PC-3 (cell line): ENCODE measurements at places on chromosomes 12 and 14.

DNA sequence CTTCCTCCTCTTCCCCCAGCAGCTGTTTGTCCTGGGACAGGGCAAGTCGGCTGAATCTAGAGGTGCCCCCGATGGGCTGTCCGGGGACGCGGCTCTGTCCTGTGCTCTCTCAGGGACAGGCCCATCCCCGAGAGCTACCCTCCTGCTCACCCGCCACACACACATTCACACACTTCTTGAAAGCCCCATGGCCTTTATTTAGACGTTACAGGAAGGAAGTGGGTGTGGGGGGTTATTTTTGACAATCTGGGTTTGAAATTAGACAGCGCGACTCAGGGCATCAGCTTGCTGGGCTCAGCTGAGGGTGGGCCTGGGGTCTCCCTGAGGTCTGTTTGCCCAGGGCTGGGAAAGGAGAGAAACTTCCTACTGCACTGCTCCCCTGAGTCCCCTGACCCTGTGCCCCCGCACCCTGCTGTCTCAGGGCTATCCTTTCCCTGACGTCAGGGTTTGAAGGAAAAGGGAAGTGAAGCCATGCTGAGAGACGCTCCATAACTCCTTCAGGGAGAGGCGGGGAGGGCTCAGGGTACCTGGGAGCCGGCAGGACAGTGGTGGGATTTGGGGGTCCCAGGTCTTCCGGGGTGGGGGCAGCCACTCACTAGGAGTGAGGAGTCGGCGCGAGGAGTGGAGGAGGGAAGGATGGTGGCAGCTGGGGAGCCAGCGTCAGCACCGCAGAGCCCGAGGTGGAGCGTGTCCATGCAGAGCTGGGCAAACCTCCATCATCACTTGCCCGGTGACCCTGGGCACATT is 8.1 kb downstream of the PTPN6 start:
- no peak for DNase-seq

DNA sequence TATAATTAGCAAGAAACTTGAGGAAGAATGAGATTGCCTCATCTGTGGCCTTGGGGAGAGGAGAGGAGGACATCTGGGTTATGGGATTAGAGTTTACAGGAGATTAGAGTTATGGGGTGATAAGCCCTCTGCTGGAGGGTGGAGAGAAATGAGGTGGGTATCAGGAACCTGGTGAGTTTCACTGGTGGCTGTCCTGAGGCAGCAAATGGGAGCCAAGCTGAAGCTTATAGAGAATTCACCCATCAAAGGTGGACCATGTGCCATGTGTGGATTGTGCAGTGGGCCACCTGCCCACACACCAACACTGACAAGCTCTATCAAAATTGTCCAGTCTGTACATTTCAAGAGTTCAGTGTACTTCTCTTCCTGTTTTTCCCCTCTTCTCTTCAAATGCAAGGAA is 135.3 kb downstream of the AEBP2 start:
- DNase-seq = no peak

DNA sequence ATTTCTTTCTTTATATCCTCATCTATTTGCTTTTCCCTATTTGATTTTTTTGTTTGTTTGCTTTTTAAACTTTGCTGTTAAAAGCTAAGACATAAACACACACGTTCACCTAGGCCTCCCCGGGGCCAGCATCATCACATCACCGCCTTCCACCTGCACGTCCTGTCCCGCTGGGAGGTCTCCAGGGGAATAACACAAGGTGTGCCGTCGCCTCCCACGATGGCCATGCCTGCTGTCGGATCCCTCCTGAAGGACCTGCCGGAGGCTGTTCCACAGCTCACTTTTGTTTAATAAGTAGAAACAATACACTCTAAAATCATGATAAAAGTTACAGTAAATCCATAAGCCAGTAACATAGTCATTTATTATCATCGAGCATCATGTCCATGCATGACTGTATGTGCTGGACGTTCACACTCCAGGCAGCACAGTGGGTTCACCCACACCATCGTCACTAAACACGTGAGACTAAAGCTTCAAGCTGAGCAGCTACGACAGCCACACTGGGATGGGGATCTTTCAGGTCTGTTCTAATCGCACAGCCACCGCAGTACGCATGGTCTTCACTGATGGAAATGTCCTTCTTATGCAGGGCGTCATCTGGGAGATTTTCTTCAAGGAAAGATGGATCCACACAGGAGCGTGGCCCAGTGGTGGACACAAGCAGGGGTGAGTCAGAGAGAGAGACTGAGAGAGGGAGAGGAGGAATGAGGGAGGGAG is 3.6 kb downstream of the RIMBP2 start:
- DNase-seq = no peak

GRCh38 chr12:118574288-118574687 is 197.9 kb downstream of the SUDS3 start:
- DNase-seq = no peak

- DNase-seq = no peak
Measured at GRCh38 chr12:96070670-96071279, 35.4 kb upstream of the LTA4H start.

- DNase-seq = peak; percentile 91
Measured at GRCh38 chr12:29581631-29582030, 84.1 kb upstream of the OVCH1 start.

GRCh38 chr12:112537710-112538396 is 119.1 kb downstream of the PTPN11 start:
- peak; percentile 67 for DNase-seq

DNA sequence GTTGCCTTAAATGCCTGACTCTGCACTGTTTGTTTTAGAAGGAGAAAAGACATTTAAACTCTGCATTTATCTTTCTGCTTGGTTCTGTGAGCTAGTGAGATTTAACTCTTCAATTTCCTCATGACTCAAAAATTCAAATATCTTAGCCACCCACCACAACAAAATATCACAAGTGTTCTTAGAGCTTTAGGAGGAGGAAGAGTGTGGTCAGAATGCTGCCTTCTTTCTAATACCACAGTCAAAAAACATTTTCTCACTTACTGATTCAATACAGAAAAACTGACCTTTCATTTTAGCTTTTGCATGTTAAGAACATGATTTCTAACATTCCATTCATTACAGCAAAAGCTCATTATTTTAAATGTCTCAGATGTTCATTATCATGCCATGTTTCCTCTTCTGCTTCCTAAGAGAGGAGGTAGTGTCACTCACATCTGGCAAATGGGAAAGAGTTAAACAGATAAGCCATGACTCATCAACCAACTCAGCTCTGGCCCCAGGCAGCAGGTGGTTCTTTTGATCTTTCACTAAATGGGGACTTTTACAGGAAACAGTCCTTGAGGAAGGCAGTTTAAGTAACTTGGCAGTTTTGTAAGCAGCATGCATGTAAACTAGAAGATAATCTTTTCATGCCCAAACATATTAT is 56.4 kb upstream of the RNU6-8 start:
- DNase-seq = peak; percentile 87

GRCh38 chr12:57637364-57637763 is 4.4 kb upstream of the B4GALNT1 start:
- no peak for DNase-seq

GRCh38 chr12:56084958-56085543 is 5.1 kb downstream of the ERBB3 start:
- DNase-seq = peak; percentile 57

- peak; percentile 66 for DNase-seq
Measured at GRCh38 chr14:44149597-44149996, 357.5 kb downstream of the FSCB start.

GRCh38 chr12:58741226-58741625 is 179.1 kb downstream of the LRIG3 start:
- no peak for DNase-seq

DNA sequence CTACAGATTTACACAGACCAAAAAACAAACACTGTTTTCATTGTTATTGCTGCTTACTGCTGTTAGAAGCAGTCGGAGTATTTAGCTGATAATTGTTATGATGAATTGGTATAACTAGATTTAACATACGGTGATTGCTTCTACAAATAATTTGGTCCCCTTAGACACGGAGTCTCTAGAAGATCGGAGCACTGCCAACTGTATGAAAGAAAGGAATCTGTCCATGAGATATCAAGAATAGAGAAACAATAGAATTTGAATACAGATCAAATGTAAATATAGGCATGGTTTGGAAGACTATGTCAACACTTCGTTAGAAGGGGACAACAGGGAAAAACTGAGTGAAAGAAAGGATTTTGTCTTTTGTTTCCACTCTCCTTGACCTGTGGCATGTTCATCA is 110.9 kb downstream of the PPP2R5E start:
- DNase-seq = no peak

DNA sequence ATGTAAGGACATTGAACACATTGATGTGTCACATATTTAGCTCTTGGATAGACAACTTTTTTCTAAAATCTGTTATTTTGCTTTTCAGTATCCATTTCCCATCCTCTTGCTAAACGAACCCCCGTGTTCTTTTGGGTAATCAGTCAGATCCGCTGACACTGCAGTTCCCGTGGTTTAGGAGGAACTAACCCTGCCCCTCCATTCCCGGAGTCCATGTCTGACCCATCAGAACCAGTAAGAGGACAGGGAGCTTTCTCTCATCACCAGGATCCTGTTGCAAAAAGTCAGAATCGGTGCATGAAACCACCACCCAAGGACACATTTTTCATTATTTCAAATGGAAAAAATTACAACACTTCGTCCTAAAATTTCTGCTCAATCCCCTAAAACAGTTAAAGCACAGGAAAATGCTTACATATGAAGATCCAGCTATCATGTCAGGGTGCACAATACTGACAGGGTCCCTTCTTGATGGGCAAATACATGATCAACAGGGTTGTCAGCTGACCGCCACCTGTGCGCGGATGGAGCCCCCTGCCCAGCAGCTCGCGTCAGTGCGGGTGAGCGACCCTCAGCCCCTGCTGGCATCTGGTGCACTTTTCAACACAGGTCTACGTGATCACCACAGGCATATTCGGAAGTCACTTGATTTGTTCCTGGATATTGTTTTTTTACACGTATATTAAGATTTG is 276.8 kb downstream of the ADGRD1 start:
- DNase-seq = no peak

DNA sequence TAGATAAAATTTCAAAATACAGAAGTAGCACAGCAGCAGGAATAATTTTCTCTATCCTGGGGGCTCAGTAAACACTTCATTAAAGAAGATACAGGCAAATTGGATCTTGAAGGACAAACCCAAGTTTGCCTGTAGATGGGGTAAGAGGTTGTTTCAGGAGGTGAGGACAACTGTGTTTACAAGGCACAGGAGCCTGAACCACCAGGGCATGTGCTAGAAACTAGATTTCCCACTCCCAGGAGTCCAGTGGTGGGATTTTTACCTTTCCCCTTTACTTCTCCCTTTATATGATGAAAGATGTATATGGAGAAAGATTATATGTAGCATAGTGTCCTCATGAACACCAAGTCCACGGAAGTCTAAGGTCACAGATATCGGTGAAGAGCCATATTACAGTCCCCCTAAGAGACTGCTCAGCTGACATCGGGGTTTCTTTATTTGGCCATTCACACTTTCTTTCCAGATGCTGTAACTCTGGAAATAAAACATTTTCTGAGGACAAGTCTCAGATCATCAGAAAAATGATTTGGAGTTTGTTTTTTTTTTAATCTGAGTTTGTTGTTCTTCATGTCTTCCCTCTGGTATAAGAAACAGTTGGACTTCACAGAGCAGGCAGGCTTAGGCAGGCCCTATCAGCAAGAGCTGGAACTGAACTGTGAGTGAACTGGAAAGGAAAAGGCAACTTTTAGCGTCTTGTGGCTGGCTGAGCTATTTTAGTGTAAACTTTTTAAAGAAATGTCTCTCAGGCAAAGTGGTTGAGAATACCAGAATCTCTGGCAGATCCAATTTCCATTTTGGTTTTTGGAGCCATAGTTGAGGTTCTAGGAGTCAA is 8.0 kb upstream of the EVL start:
- peak; percentile 51 for DNase-seq

DNA sequence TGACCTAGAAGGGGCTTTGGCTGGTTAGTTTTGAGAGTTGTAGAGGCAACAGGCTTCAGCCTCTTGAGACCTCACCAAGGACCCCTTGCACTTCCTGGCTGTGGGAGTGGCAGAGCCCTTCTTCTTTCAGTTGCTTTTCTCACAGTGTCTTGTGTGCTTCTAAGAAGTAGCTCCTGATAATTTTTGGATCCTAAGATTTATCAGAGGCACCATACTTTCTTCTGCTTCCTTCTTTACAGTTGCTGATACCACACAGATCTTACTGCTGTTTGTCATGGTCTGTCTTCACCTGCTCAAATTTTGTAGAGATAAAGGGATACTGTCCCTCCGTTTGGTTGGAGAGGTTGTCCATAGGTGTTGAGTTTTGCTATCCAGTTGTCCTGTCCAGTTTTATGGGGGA is 33.8 kb downstream of the VRK1 start:
- DNase-seq = no peak

- no peak for DNase-seq
Measured at GRCh38 chr14:64614166-64614565, 64.4 kb downstream of the PPP1R36 start.

DNA sequence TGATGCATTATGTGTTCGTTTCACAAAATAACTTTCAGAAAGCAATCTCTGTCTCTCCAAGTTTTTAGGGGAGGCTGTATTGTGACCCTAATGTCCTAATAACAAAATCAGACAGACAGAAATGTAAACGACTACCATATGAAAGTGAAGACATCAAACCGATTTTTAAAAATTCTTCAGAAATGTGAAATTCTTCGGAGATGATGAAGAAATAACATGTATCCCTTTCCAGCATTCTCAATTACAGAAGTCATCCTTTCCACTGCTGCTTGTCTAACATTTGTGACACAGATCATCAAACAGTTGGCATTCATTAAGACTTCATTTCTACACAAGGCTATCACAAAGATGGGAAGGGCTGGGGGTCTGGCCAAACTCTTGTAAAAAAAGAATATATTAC is 41.0 kb downstream of the DMAC2L start:
- DNase-seq = no peak

GRCh38 chr12:25040593-25040992 is 91.7 kb upstream of the BCAT1 start:
- no peak for DNase-seq

- DNase-seq = no peak
Measured at GRCh38 chr14:59318908-59319307, 130.4 kb downstream of the DAAM1 start.

- DNase-seq = no peak
Measured at GRCh38 chr12:52172956-52173355, 18.9 kb downstream of the KRT80 start.

DNA sequence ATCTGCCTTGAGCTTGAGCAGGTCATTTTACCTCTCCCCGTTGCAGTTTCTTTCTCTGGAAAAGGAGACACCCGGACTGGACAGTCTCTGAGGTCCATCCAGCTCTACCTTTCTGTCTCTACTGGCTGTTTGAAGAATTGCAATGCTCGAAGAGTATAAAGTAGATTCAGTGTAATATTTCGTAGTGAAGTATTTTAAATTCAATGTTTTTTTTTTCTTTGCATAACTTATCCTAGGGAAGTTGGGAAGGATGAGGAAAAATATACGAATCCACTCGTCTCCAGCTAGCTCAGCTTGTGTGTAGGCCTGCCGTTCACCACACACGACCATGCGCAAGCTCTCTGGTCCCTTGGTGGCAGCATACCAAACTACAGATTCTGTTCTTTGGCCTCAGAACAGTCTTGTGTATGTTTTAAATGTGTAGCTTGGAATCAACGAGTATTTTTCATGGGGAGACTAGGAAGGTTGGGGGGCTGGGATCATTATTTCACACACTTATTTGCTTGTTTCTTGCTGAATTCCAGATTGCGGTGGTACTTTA is 307.9 kb downstream of the CACNA1C start:
- peak; percentile 19 for DNase-seq

GRCh38 chr12:132153501-132154340 is 9.5 kb downstream of the NOC4L start:
- peak; percentile 86 for DNase-seq

GRCh38 chr14:44889595-44890471 is 71.9 kb downstream of the KLHL28 start:
- DNase-seq = no peak
